ENCODE measurements at places on chromosomes 5 and 9.

DNA sequence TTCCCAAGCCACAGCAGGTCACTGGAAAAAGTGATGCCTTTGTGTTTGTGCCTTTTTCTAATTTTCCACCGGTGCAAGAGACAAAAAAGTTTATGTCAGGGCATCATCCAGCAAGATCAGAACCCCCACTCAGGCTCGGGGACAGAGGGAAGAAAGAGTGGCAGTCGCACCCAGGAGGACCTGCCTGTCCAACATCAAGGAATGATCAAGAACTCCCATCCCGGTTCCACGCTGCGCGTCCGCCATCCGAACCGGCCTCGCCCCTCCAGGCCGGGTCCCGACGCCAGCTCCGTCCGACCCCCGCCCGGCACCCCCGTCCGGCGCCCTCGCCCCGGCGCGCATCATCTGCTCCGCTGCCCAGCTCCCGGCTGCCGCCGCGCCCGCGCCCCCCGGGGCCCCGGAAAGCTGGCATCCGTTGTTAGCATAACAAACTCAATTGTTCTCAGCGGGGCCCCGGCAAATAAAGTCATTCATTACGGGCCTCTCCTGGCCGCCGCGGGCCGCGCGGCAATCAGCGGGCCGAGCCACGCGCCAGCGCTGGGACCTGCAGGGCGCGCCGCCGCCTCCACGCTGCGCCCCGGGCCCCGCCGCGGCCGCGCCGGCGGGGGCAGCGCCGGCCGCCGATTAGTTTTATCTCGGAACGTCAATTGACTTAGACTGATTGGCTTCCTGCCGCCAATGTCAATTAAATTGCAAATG, 48.1 kb downstream of the PAX5 start:
- no peak for DNase-seq

GRCh38 chr5:129658801-129659200, 89.1 kb upstream of the MINAR2 start:
- DNase-seq = no peak

DNA sequence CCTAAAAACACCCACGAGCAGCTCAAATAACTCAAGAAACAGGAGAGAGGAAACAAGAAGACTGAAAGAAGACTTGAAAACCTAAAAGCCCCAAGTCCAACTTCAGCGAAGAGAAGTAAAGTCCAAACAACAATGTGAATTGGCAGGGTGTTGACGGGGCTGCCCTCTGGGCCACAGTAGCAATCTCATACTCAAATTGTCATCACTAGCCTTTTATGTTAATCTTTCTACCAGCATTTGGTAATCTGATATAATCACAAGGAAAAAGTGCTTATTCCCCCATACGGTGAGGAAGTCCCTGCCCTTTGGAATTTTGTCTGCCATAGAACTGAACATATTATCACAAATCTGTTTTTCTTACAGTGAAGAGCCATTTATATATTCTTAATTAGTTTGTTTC, 51.5 kb upstream of the IFNE start:
- DNase-seq = no peak

DNA sequence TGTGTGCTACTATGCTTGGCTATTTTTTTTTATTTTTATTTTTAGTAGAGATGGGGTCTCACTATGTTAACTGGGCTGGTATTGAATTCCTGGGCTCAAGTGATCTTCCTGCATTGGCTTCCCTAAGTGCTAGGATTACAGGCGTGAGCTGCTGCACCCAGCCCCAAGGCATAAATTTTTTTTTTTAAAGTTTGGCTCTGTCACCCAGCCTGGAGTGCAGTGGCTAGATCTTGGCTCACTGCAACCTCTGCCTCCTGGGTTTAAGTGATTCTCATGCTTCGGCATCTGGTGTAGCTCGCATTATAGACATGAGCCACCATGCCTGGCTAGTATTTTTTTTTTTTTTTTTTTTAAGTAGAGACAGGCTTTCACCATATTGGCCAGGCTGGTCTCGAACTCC, 70.3 kb downstream of the RAB24 start:
- no peak for DNase-seq

DNA sequence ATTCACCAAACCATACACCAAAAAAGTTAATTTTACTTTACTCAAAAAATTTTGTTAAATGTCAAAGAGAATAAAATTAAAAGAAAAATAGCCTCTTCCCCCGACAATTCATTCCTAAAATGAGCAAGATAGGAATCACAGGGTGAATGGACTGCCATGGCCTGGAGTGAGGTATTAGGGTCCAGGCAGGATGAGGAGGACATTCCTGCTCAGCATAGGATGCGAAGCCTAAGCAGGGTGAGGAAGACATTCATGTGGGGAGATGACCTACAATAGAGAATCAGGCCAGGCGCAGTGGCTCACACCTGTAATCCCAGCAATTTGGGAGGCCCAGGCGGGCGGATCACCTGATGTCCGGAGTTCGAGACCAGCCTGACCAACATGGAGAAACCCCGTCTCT, 8.4 kb downstream of the NUDCD2 start:
- DNase-seq = no peak

- no peak for DNase-seq
Measured at GRCh38 chr5:98911280-98912040, 17.3 kb downstream of the CHD1 start.

GRCh38 chr9:34651876-34652601, at the start of gene IL11RA:
Gene IL11RA, plus strand, starts transcription at chr9:34652185. Its CDS starts 3,033 bp downstream, at chr9:34655218.
- DNase-seq = no peak

- DNase-seq = no peak
Measured at GRCh38 chr9:2934241-2934650, 90.4 kb upstream of the PUM3 start.

DNA sequence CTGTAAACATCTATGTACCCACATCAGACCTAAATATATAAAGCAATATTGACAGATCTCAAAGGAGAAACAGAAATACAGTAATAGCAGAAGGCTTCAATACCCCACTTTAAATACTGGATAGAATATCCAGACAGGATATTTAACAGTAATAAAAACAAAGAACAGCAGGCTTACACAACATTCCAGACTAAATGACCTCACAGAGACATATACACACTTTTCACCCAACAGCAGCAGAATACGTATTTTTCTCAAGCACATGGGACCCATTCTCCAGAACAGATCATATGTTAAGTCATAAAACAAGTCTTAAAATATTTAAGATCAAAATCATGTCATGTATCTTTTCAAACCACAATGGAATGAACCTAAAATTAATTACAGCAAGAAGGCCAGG, 76.8 kb downstream of the CAMSAP1 start:
- no peak for DNase-seq

- no peak for DNase-seq
Measured at GRCh38 chr9:135174981-135175380, 87.5 kb downstream of the OLFM1 start.

DNA sequence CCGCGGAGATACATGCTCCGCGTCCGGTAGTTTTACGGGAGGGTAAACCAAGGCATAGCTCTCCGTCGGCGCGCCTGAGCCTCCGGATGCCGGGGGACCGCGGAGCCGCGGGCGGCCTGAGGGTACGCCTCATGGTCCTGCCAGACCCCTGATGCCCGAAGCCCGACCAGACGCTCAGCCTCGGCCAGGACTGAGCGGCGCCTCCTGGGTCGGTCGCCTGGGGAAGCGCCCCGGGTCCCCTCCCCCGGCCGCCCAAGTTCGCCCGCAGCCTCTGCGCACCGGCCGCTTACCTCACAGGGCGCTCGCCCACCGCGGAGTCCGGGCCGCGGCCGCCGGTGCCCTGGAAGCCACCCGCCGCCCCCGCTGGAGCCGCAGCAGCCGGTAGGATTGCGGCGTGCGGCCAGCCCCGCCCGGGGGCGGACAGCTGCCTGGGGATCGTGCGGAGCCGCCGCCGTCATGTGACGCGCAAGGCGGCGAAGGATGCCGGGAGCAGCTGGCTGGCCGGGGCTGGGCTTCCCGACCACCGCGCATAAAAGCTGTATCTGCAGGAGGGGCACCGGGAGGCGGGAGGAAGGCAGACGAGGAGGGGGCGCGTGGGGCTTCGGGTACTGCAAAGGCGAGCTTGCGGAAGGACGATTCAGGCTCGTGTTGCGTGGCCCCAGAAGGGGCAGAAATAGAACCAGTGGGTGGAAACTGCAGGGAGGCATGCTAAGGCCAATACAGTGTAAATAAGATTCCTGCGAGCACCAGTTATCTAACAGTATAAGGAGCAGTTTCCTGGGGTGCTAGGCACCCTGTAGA, at the start of gene FBXO10:
Gene FBXO10, minus strand, starts transcription at position 460 of the 801 bp plus-strand sequence. CDS start 34,612 bp downstream, outside the sequence.
- no peak for DNase-seq

DNA sequence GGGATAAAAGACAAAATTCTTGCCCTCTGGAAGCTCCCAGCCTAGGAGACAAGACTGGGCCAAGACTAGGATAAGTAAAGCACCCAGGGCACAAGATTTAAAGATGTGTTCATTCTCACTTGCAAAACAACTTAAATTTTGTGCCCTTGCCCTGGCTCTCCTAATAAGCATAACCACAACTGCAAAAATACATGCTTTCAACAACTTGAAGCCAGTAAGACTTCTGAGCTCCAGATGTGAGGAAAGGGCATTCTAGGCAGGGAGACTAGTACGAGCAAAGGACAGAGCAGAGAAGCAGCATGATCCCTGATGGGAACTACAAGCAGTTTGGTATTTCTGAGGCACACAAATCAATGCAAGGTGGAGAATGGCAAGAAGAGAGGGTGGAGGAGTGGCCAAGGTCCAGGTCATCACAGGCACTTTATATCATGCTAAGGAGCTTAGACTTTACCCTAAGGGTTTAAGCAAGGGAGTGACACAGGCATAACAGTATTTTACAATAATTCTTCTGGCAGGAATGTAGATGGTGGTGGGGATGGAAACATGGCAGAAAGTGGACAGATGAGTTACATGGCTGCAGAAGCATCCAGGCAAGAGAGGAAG, 30.1 kb upstream of the SIL1 start:
- DNase-seq = no peak

- no peak for DNase-seq
Measured at GRCh38 chr5:103466495-103466894, 96.1 kb downstream of the NUDT12 start.

GRCh38 chr5:118818604-118819003, 169.7 kb downstream of the DTWD2 start:
- no peak for DNase-seq

GRCh38 chr5:132417010-132417439, 47.5 kb downstream of the SLC22A5 start:
- DNase-seq = no peak

DNA sequence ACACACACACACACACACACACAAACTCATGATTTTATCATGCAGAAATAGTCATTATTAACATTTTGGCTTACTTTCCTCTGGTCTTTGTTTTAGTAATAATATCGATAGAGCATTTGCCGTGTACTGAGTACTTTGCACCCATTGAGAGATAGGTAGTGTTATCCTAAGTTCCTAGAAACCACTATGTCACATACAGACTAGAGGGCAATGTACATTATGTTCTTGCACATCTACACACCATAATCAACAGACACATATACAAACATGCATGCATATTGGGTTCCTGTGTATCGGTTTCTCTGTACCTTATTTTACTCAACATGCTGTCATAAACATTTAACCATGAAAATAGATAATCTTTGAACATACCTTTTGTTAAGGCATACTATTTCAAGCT, 45.7 kb downstream of the MAT2B start:
- no peak for DNase-seq

- no peak for DNase-seq
Measured at GRCh38 chr9:133202145-133202513, 6.9 kb downstream of the OBP2B start.

DNA sequence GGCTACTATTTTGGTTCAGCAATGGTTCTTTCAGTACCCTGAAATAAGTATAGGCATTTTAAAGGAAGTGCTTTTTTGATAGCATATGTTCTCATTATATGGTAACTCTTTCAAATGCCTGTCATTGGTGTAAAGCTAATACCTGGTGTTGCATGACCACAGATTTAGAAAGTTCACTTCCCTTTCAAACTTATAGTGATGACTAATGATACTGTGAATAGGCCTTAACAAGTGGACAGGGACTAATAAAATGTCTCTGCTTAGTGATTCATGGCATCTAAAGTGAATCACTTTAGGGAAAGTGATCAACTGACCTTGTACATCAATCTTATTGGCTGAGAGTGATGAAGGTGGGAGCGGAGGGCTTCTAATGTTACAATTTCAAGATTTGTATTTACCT, 21.6 kb downstream of the MRPL22 start:
- DNase-seq = no peak

DNA sequence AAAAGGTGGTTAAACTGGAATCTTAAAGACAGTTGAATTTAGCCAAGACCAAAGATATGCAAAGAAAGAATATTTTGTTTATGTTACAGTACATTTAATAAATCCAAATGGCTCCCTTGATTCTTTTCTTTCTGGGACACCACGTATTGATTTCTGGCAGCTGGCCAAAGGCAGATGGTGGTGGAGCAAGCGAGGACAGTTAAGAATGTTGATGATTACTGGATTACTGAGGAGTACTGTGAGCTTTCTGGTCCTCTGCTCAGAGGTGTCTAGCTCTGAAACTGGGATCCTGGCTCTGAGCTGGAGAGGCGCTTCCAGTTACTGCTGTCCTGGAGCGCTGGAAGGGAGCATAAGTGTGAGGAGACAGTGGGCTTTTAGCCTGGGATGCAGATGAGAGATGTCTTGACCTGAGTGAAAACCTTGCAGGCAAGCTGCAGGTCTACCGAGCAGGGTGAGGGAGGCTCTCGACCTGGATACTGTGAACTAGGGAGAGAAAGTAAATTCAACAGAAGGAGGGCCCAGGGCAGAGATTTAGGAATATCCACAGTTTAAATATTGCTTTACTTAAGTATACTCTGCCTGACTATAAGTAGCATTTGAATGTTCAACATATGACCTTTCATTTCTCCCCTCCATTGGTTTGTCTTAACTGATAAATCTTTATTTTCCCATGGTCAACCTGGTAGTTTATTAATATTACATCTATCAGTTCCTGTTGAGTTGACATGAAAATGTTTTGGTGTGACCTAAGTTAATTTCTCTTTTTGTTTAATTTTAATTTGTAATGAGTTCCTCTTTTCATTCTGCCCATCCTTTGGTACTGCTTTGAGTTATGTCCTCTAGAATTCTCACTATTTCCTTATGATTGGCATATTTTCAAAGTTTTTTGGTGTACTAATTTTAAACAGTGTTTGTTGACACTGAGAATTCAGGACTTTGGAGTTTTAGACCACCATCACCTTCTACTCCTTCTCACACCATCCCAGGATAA, 3.7 kb downstream of the SYK start:
- no peak for DNase-seq

GRCh38 chr5:132475497-132475882, 15.1 kb downstream of the IRF1 start:
- DNase-seq = no peak

GRCh38 chr9:99345942-99346341, 123.9 kb downstream of the SEC61B start:
- DNase-seq = no peak

DNA sequence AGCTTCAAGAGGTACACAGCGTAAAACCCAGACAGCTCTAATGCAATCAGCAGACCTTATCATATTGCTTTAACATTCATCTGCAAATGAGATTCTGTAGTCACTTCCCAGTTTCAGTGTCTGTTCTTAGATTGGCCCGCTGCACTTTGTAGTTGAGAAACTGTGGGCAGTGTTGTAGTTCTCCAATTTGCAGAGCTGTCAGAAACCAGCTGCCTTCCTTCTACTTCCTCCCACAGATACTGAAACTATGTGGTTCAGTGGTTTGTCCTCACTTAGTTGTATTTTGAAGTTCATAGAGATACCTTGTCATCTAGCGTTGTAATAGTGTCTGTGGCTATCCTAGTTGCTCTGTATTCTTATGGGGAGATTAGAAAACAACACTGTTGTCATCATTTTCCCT, 39.6 kb upstream of the TRIM36 start:
- DNase-seq = no peak

All from cerebellar nuclear complex (tissue), 1 donor.